DMS 273 treated with DMSO at 0.1 percent for 48 hours (cell line): ENCODE measurements at places on chromosomes 12 and 14.
A peak's percentile ranks its signal among the peaks of the same experiment; 100 is the strongest.

GRCh38 chr12:59149995-59150642 is 229.8 kb upstream of the LRIG3 start:
- peak; percentile 74 for DNase-seq

DNA sequence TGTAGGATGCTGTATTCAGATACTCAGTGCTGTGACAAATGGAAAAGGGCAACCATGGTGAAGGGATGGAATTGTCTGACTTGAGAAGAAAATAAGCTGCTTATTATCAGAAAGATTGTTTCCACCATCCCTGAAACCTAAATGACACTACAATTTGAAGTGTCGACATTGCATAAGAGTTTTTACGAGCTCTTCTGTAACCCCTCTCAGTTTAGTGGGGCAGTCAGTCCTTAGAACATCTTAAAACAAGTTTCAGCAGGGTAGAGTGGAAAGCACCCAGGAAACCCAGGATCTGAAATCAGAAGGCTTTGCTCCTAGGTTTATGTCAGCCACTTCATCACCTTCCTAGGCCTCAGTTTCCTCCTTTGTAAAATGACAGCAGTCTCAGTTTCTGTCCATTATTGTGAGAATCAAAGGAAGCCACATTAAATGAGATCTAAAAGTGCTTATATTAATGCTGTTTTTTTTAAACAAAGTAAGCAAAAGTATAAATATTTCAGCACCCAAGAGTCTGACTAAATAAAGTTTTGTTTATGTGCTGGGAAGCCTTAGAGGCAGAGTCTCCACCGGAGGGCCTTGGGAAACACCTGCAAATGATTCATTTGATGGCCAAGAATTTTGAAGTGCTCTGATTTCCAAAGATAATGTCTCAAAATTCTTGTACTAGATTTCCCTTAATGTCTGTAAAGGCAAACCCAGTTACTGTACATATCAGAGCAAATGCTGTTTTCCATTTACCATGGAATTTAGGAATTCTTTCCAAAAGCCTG is 1.8 kb downstream of the IFT43 start:
- DNase-seq: no peak

DNA sequence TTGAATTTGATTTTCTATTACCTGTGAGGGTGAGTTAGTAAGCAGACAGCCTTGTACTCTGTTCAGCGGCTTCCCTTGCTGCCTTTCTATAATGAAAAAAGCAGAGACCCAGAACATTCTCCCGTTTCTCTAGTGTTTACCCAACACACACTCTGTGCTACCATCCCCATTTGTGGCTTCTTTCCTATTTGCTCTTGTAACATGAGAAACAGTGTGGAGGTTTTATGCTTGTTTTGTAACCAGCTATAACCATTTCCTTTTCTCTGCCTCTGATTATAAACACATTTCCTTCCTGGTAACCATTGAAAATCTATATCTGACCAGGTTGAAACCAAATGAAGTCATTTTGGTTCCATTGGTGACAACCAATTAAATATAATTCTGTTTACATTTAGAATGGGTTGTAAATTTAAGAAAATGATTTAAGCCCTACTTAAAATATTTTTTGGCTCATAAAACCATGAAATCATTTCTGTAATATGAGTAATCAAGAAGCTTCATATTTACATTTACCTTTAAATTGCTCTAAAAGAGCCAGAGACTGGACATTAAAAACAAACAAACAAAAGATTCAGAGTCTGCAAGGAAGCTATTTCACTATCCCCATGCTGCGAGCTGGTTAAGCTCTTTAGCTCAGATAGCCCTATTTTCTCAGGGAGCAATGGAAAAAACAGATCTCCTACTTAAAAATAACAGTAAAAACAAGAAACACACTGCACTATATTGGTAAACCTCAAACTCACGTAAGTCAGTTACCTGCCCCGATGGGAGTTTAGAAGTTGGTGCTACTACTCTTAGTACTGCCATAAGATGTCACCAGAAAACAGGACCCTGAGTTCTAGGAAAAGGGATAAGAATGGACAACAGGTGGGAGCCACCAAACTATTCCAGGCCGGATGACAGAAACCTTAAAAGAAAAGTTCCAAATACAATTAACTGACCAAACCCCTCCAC is 206.5 kb upstream of the EEA1 start:
- DNase-seq: no peak

DNA sequence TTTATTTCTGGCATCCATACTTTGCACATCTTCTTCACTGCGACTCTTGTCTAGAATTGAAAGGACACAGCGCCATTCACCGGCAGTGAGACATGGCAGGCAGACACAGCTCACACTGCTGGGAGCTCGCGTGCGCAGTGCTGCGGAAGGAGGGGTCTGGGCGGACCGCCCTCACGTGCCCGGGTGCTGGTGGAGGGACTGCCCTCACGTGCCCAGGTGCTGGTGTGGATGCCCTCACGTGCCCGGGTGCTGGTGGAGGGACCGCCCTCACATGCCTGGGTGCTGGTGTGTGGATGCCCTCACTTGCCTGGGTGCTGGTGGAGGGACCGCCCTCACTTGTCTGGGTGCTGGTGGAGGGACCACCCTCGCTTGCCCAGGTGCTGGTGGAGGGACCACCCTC is 27.9 kb upstream of the GOLGA3 start:
- no peak for DNase-seq

DNA sequence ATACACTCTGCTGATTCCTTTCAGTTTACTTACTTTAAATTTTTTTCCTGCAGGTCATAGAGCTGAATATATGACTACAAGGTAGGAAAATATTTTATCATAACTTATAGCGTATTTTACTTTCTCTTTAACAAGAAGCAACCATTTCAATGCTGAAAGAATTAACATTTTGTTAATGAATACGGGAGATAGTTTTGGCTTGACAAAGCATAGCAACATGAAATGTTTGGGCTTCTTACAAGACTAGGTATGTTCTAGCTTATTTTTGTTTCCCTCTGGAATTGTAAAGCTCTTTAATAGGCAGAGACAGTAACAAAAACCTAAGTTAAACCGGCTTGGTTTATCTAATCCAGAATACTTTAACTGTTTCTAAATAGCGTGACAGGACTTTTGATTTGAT is 135.2 kb downstream of the KICS2 start:
- no peak for DNase-seq

DNA sequence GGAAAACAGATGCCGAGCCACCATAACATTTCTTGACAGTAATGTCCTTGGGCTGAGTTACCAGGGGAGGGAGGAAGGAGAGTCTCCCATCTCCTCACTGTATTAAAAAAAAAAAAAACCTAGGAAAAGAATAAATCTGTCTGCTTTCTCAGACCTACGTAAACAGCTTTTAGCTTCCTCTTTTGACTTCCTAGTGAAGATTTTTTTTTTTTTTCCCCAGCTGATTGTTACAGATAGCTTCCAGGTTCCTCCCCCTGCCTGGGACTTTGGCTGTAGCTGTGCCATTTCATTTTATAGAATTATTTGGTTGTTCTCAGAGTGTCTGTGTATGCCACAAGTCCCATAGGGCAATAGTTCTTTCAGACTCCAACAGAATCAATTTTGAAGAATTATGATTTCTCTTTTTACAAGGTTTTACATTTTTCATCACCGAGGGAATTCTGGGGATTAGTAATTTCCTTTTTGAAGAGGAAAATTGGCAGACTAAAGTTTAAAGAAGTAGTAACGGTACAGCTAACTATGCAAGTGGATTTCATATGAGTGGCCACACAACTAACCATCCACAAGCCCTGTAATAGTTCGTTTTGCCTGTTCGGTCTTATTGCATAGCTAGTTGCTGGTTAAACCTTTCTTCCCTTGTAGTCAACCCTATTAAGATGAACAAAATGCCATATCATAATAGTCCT is 23.1 kb upstream of the GNS start:
- no peak for DNase-seq

- DNase-seq: no peak
Observed at GRCh38 chr12:26512213-26512612, 316.8 kb downstream of the SSPN start.
